Pulmonary artery endothelial cell (primary cell): ENCODE measurements at places on chromosomes 1 and 21. TPM values are rescaled to one million over a fixed set of nuclear protein-coding genes. Genes with fewer than 3 reads are reported as not detected.

The MAP3K21 gene
- 0.26 and 0.28 TPM in 2 replicates for total RNA-seq

The PTAFR gene
- 0.20 and 0.21 TPM in 2 replicates for total RNA-seq

The HCRTR1 gene
- total RNA-seq = 0.53 and 0.92 TPM in 2 replicates

The GPN2 gene
- 12.4 and 21.5 TPM in 2 replicates for total RNA-seq

The VASH2 gene
- 0.07 and 0.14 TPM in 2 replicates for total RNA-seq

The GPR52 gene
- 0.20 and 0.49 TPM in 2 replicates for total RNA-seq

The LORICRIN gene
- total RNA-seq = not detected in 2 replicates

The TIE1 gene
- 615 and 699 TPM in 2 replicates for total RNA-seq

The PLEKHA6 gene
- 5.7 and 6.8 TPM in 2 replicates for total RNA-seq

The LAMC1 gene
- total RNA-seq = 390 and 428 TPM in 2 replicates

The ETNK2 gene
- total RNA-seq = 13.5 and 14.2 TPM in 2 replicates

The LCE1D gene
- not detected in 2 replicates for total RNA-seq

The KCNJ9 gene
- total RNA-seq = not detected in 2 replicates

The C1orf167 gene
- not detected in 2 replicates for total RNA-seq

The MIB2 gene
- total RNA-seq = 30.7 and 43.6 TPM in 2 replicates

The CFAP57 gene
- total RNA-seq = 0.14 and 0.20 TPM in 2 replicates

The OR6Y1 gene
- total RNA-seq = not detected in 2 replicates

The RAP1GAP gene
- 0.04 and 0.07 TPM in 2 replicates for total RNA-seq

The NUF2 gene
- 18.5 and 33.3 TPM in 2 replicates for total RNA-seq

The GJA9 gene
- total RNA-seq = 0.07 TPM in 1 of 2 replicates, not detected in the other

The OR14K1 gene
- not detected in 2 replicates for total RNA-seq

The FMOD gene
- 0.07 and 0.67 TPM in 2 replicates for total RNA-seq

The TTC22 gene
- total RNA-seq = not detected in 2 replicates

The MAGI3 gene
- total RNA-seq = 11.8 and 15.1 TPM in 2 replicates

The BLZF1 gene
- 21.2 and 27.1 TPM in 2 replicates for total RNA-seq

The CR2 gene
- total RNA-seq = not detected in 2 replicates

The HSD3B1 gene
- not detected in 2 replicates for total RNA-seq

The TNFRSF1B gene
- 21.1 and 26.1 TPM in 2 replicates for total RNA-seq

The CHRM3 gene
- 1.6 TPM in 1 of 2 replicates, not detected in the other for total RNA-seq

The SMCP gene
- total RNA-seq = not detected in 2 replicates

The CELA3A gene
- not detected in 2 replicates for total RNA-seq

The NBPF4 gene
- total RNA-seq = not detected in 2 replicates

The CFHR4 gene
- total RNA-seq = not detected in 2 replicates

The CFAP45 gene
- total RNA-seq = 0.32 and 1.4 TPM in 2 replicates

The TMCC2 gene
- total RNA-seq = 1.5 and 2.8 TPM in 2 replicates

The OPTC gene
- total RNA-seq = not detected in 2 replicates

The CLCNKA gene
- total RNA-seq = not detected in 2 replicates

The KISS1 gene
- total RNA-seq = 0.67 and 0.79 TPM in 2 replicates

The RNF19B gene
- total RNA-seq = 30.9 and 31.2 TPM in 2 replicates

The TMEM240 gene
- total RNA-seq = 2.2 and 3.0 TPM in 2 replicates
